Activated T-cell treated with anti-CD3 and anti-CD28 coated beads, Interleukin-2, amount 50 U/mL, for 24 hours (primary cell): ENCODE measurements at places on chromosomes 6 and 20.

- DNase-seq, result no peak
These were observed 8.1 kb upstream of the ID1 start for GRCh38 chr20:31596831-31597480.

DNA sequence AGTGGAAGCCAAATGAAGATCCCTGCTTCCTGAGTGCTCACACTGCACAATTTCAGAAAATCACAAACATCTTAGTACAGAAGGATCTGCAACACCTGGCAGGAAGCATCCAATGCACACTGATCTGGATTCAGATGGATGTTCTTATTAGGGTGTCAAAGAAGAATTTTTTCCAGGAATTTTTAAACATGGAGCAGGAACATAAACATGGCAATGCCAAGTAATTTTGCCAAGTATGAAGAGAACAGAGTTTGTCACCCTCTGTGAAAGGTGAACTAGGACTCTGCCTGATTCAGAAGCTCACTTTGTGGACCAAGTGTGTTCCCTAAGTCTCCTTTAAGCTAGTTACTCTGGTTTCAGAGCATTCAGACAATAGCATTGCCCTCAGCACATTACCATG lies 208.5 kb downstream of the EPHA7 start:
- no peak for DNase-seq

DNA sequence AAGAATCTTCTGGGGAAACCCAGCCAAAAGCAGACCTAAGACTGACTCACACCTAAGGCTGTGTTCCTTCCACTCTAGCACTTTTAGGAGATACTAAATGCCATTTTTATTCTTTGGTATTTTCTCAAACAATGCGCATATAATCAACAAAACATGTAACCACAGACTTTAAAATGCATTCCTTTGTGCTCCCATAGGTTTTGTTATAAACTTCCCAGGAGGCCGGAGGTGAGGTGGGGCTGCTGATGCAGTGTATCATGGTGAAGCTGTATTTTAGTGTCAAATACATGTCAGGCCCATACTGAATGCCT lies 155.2 kb downstream of the BTBD3 start:
- no peak for DNase-seq

- DNase-seq, result no peak
These were observed 64.6 kb upstream of the SCP2D1 start for GRCh38 chr20:18748987-18749386.

DNA sequence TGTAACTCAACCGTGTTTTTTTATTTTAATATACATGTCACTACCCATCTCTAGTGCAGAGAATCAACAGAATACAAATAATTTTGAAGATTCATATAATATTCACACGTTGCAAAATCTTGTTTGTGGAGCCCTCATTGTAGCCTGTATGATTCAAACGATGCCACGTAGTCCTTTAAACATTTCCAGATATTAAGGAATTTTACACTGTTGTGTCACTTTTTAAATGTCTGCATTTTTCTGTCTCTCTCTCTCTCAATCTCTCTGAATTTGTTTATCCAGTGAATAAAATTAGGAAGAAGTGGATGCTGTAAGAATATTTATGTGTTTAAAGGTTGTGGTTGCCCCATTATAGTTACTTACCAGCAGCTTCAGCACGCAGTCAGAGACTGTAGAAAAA lies 262.0 kb downstream of the PAX1 start:
- DNase-seq, result no peak

DNA sequence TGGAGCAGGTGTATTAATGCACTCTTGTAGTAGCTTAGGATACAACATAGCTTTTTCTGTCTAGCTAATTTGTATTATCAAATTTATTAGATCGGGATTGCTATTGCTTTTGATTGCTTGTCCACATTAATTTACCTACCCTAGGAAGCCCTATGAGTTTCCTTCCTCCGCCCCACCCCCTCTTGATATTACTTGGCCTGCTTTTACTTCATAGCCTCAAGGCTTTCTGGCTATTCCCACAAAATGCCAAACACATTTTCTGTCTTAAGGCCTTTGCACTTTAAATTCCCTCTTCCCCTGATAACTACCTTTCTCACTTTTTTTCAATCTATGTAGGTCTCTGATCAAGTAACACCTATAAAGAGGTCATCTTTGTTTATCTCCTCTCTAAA lies 99.1 kb upstream of the PRSS16 start:
- DNase-seq, result no peak

DNA sequence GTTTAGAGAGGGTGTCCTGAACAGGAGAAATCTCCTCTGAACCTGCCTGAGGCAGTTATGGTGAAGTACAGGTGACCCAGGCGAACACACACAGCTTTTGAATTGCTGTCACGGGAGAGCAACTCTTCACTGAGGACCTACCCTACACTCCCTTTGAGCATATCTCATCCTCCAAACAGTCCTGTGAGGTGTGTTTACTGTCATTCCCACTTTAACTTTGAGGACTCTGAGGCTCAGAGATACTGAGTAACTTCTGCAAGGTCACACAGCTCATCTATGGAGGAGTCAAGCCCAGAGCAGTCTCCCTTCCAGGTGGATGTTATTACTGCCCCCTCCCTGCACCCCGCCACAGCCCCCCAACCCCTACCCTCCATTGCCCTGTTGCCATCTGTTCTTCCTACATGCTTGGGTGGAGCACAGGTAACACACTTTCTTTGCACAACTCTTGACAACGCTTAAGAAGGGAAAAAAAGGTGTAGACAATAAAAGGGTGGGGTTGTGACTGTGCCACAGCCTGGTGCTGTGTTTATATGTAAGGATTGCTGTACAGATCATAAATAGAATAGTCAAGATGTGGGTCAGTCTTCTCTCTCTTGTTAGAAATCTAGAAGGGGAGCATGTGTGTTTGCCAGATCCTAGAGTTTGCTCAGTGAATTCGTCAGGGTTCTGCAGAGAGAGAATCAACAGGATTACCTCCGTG lies 4.3 kb upstream of the TRAF3IP2 start:
- no peak for DNase-seq

DNA sequence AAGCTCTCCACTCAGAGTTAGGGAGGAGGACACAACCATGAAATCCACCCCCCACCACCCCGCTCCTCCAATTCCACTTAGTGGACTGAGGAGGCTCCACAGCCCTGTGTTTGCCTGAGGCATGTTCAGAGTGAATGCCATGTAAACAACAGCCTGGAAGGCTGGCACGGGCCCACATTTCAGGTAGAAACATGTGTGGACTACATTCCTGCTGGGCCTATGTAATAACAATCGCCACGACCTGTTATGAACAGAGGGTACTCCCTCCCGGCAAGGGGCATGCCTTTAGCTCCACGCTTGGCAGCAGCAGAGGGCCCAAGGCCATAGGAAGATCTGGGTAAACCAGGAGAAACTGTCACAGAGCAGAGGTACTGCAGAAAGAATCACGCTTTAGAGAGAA lies 65.5 kb downstream of the ISM1 start:
- DNase-seq, result no peak

DNA sequence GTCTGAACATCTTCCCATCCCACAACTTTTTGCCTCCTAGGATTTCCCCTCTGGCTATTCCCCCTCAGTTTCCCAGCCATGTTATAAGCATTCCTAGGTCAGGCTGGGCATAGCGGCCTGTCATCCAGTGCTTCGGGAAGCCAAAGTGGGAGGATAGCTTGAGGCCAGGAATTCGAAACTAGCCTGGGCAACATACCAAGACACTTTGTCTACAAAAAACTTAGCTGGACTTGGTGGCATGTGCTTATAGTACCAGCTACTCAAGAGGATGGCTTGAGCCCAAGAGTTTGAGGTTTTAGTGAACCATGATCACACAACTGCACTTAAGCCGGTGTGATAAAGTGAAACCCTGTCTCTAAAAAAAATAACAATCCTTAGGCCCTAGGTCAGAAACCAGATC lies 447.4 kb downstream of the KIF16B start:
- no peak for DNase-seq

GRCh38 chr20:40333591-40333990 lies 355.4 kb downstream of the MAFB start:
- DNase-seq, result no peak

GRCh38 chr20:45138561-45139300 lies 14.5 kb upstream of the WFDC12 start:
- DNase-seq, result peak; percentile 73

DNA sequence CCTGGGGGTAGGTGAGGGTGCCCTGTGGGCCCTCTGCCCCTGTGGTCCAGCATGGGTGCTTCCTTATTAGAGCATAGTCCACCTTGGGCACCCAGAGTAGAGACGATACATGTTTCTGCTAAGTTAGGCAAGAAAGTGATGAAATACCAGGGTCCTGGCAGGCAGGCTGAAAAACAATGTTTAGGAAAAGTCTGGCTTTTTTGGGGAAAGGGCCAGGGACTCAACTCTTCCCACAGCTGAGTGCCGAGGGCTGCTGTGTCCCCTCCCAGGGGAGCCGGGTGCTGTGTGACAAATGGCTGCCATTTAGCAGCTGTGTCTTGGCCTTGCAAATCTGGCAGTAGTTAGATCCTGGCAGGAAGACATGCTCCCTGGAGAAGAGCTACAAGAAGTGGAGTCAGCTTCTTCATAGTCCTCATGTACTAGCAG lies 61.5 kb downstream of the RREB1 start:
- no peak for DNase-seq

DNA sequence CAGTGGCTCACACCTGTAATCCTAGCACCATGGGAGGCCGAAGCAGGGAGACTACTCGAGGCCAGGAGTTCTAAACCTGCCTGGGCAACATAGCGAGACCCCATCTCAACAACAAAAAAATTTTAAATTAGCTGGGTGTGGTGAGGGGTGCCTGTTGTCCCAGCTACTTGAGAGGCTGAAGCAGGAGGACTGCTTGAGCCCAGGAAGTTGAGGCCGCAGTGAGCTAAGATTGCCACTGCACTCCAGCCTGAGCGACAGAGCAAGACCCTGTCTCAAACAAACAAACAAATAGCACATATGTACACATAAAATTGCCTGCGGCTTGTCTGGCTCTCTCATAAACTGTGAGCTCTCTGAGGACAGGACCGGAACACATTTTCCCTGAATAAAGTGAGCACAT lies 106.3 kb downstream of the BANF2 start:
- DNase-seq, result no peak

DNA sequence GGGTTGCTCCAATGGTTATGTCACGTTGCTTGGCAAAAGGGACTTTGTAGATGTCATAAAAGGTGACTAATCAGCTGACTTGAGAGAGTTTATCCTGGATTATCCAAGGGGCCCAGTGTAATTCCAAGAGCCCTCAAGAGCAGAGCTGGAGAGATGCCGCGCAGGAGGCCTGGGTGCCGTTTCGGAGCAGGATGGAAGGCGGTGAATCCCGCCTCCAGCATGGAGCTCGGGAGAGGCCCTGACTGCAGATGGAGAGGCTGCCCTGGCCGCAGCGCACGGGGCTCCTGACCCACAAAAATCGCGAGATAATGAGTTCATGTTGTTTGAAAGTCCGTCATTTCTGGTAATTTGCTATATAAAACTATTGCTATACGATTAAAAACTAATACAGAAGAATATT lies 219.8 kb downstream of the ZDHHC14 start:
- DNase-seq, result no peak

GRCh38 chr20:57940376-57940775 lies 230.6 kb upstream of the PMEPA1 start:
- DNase-seq, result no peak

- DNase-seq, result no peak
These were observed 775.6 kb downstream of the PHF3 start for GRCh38 chr6:64411226-64411625.

DNA sequence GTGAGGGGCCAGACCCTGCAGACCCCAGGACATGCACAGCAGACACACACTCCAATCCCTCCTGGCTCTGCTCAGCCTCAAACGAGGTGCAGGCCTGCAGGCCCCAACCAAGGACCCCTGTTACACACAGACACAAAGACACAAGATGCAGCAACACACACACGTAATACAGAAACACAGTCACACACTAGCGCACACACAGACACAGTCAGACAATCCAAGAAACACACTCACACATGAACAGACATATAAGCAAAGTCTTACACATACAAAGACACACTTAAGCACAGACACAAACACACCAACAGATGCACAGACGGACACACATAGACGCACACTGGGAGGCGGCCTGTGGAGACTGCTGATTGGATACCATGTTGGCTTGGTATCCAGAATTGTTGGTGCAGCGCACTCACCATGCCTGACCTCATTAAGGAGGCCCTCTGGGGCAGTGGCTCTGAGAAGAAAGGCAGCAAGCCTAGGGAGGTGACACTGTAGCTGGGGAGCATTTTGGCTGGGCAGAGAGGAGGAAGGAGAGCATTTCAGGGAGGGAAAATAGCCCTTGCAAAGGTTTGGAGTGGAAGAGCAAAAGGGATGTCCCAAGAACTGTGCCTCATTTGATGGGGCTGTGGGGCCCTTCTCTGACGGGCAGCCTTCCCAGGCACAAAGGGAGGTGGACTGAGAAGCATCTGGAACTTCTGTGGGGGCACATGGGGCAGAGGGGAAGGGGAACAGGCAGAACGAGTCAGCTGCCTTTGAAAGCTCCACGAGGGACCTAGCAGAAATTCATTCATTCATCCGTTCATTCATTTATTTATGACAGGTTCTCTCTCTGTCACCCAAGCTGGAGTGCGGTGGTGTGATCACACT lies 1.4 kb upstream of the HSPA12B start:
- DNase-seq, result no peak

DNA sequence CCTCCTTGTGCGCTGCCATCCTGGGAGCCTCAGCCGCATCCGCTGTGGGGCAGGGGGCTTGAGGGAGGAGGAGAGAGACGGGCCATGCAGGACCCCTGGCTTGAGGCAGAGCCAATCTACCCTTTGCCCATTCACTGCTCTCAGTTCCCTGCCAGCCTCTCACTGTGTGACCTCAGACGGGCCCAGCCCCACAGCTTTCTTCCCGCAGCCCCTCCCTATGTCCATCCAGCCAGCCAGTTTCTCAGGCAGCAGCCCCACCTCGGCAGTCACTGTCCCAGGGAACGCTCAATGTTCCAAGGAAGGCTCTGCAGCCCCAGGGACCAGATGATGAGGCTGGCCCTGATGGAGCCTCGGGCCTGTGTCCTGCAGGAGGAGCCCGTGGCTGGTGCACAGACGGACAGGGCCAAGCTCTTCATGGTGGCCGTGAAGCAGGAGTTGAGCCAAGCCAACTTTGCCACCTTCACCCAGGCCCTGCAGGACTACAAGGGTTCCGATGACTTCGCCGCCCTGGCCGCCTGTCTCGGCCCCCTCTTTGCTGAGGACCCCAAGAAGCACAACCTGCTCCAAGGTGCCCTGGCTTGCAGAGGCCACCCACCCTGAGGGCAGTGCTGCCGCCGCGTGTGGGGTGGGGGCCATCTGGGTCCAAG lies 3.9 kb upstream of the TNFRSF6B start:
- DNase-seq, result no peak

DNA sequence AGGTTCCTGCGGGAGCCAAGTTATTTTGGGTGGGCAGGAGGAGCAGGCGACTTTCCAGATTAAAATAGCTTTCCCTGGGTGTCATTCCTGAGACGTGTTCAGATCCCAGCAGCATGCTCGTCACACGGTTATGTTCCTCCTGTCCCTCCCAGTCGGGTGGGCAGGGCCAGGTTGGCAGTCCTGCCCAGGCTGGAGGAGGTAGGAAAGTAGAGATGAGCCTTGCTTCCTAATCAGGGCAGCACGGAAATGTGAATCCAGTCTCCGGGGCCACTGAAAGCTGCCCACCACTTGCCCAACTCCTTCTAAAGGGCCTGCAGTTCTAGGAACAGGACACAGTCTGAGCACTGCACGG lies 137.0 kb downstream of the MRPL14 start:
- no peak for DNase-seq

GRCh38 chr6:114315831-114316595 lies 26.8 kb downstream of the HS3ST5 start:
- no peak for DNase-seq

GRCh38 chr6:43798688-43799444 lies 28.9 kb downstream of the VEGFA start:
- no peak for DNase-seq

- DNase-seq, result no peak
These were observed 73.8 kb upstream of the SCP2D1 start for GRCh38 chr20:18739751-18740166.

- no peak for DNase-seq
These were observed 268.3 kb downstream of the CD109 start for GRCh38 chr6:73964241-73964854.
